ENCODE measurements at places on chromosomes 3 and 15.

DNA sequence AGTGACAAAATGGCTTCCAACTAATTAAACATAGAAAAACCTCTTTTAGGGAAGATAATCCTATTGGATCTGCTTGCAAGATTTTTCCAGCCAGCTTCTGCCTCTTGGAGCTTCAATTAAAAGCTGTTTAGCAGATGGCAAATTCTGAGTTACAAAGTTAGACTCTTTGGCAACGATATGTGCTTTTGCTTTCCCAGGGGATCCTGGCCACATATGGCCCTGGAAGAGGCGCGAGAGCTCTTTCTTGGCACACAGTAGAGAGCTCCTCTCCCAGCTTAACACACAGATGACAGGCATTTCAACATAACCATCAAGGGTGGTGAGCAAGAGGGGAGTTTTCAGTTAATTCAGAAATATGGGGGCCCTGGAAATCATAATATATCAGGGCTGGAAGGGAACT lies 41.6 kb upstream of the GALNT15 start:
- DNase-seq: no peak

GRCh38 chr3:122112754-122113153 lies 57.6 kb downstream of the CD86 start:
- no peak for DNase-seq

DNA sequence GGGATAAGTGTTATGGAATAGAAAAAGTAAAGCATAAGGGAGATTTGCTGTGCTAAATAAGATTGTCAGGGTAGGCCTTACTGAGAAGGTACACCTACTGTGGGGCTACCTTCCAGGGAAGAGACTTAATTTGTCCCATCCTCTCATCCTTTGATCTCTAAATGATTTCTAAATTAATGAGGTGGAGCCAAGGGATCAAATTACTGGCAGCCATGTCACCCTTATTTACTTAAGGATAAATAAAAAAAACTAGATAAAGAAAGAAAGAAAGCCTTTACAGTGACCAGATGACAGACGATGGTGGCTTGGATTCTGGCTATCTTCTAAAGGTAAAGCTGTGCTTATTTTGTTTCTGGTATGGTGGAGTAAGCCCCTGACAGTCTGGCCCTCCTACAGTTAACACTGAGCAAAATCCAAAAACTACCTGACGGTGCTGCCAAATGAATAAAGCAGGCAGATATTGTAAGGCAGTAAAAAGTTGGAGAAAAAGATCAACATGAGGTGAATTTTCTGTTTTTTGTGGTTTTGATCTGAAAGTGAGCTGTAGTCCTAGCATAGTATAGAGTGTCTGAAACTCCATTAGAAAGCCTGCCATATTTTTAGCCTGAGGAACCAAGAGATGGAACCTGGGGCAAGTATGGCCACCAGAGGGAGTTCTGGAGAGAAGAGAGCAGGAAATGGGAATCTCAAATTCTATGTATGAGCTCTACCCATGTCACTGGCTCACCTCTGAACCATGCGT lies 285.1 kb upstream of the MANF start:
- no peak for DNase-seq

DNA sequence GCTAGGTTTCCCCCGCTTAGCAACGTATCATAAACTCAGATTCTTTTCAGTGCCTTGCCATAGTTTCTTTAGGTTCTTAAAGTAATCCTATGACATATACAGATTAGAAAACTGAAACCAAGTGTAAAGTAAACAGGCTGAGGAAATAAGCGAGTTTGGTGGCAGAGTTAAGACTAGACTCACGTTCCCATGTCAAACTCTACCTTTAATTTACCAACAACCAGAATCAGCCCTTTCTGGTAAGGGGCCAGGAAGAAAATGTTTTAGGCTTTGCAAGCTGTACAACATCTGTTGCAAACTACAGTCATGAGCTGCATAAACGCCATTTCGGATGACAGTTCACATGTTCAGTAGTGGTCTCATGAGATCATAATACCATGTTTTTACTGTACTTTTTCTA lies 128.0 kb upstream of the PRICKLE2 start:
- DNase-seq: no peak

- DNase-seq: no peak
Measured at GRCh38 chr3:5294356-5294755, 106.8 kb downstream of the EDEM1 start.

GRCh38 chr15:80991421-80991820 lies 1.8 kb upstream of the MESD start:
- DNase-seq: no peak

DNA sequence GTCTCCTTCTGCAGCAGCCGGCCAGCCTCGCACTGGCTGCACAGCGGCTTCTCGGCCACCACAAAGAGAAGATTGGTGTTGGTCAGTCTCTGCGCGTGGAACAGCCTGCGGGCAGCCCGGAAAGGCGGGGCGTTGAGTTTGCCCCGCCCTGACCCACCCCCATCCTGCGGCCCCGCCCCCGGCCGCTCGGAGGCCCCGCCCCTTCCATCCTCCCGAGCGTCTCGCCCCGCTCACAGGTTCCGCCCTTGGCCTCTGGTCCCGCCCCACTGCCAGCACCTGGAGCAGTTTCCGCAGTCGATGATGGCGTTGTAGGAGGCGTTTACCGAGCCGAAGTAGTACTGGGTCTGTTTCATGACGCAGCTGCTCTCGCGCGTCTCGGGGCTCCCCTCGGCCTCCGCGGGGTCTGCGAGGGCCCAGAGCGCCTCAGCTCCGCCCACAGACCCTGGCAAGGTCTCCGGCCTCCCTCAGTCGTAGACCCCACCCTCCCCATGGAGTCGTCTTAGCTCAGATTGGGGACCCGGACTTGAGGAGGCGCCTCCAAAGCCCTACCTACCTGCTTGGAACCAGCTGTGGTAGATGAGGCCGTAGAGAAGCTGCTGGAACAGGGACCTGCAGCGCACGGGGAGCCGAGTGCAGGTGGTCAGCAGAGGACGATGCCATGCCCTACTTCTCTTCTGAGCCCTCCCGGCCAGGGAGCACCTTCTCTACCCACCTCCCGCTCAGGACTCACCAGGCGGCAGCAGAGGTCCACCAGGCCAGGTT lies 5.9 kb upstream of the TMEM115 start:
- no peak for DNase-seq

DNA sequence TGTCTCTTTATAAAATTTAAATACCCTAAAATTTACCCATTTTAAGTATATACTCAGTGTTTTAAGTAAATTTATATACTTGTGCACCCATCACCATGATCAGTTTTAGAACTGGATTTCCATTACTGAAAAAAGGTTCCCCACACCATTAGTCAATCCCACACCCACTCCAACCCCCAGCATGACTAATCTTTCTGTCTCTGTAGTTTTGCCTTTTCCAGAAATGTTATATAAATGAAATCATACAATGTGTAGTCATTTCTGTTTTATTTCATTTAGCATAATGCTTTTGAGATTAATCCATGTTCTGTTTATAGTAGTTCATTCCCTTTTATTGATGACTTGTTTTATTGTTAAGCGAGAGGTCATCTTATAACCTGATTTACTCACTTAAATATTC lies 66.1 kb upstream of the LIMD1 start:
- DNase-seq: no peak

DNA sequence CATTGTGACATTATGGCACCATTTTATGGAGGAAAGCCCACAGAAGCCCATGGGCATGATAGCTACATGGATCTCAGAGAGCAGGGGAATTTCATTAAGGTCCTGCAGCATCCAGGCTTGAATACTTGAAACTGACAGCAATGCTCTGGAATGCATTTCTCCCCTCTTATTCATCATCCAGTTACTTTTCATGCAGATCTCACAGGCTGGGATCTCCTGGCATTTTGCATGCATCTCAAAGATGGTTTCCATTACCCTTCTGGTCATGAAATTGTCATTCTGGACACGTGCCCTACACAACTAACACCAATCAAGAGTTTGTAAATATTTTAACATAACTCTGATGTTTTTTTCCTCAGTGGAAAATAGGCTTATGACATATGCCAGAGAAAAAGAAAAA lies 32.4 kb downstream of the VGLL3 start:
- no peak for DNase-seq

DNA sequence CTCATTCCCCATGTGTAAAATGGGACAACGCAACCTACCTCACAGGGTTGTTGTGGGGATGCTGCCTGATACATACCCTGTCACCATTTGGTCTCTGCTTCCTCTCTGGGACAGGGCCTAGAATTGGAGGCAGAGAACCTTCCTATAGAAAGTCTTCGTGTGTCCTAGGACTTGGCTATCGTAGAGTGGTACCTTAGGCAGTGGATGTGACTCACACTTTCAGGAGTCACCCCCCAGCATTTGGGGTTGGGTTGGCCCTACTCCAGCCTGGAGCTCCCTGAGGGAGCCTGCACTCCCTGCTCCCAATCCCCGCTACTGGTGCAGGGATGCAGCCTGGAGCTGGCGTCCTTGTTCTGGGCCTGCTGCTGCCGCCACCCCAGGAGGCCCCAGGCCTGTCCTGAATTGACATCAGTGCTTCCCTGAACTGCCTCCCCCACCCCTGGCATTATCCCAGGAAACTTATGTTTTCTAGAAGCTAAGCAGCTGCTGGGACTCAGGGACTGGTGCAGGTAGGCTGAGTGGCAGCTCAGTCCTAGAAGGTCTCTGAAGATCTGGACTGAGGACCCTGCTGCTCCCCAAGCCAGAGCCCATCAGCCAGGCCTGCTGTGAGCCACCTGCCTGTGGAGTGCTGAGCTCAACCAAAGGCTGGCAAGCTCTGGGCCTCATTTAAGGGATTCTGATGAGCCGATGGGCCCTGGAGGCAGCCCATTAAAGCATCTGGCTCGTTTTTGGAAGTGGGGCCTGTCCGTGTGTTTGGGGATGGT lies 9.9 kb downstream of the C15orf39 start:
- no peak for DNase-seq

GRCh38 chr3:76383781-76384180 lies 598.4 kb upstream of the ZNF717 start:
- DNase-seq: no peak

GRCh38 chr3:127815641-127816605 lies 6.4 kb downstream of the MGLL start:
- DNase-seq: no peak

DNA sequence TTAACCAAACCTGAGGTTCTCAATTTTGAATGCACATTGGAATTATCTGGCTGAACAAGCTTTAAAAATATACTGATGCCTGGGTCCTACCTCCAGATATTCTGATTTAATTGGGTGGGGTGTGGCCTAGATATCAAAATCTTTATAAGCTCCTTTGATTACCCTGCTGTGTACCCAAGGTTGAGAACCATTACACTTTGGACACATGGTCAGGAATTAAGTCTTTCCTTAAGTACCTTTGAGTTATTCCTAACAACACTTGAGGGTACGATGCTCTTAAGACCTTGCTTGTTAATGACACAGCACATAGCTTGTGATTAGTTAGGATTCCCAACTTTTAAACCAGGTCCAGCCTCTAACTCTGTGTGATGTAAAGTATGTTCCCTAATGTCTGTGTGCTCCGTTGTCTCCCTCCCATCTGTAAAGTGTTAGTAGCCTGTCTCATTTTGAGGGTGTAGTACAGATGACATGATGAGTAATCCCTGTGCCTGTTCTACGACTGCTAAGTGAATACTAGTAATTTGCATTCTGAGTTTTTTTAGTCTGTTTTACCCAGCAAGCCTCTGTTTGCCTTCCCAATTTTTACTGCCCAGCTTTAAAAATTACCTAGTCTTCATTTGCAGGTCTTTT lies 154.9 kb downstream of the KLHL25 start:
- DNase-seq: no peak

GRCh38 chr15:96365781-96366525 lies 35.5 kb downstream of the NR2F2 start:
- DNase-seq: no peak
